ENCODE measurements at places on chromosomes 16 and 17. TPM values are rescaled to one million over a fixed set of nuclear protein-coding genes. Genes with fewer than 3 reads are reported as not detected.

ALOX15 gene
- not detected for polyA plus RNA-seq

RHBDF1 gene
- polyA plus RNA-seq = 94.2 TPM

KRTAP1-3 gene
- polyA plus RNA-seq = not detected

WFDC1 gene
- 62.1 TPM for polyA plus RNA-seq

KRT39 gene
- not detected for polyA plus RNA-seq

OR4D1 gene
- polyA plus RNA-seq = not detected

CCDC78 gene
- 2.4 TPM for polyA plus RNA-seq

CCDC154 gene
- polyA plus RNA-seq = 0.04 TPM

LGALS9B gene
- polyA plus RNA-seq = not detected

PIP4K2B gene
- polyA plus RNA-seq = 41.6 TPM

DNAH2 gene
- 0.10 TPM for polyA plus RNA-seq

NEUROD2 gene
- not detected for polyA plus RNA-seq

FOXC2 gene
- polyA plus RNA-seq = 0.63 TPM

SHBG gene
- 0.85 TPM for polyA plus RNA-seq

CDH15 gene
- polyA plus RNA-seq = 0.07 TPM

ORAI3 gene
- polyA plus RNA-seq = 37.1 TPM

PVALEF gene
- polyA plus RNA-seq = not detected

DRC7 gene
- not detected for polyA plus RNA-seq

NGFR gene
- polyA plus RNA-seq = 0.10 TPM

BRIP1 gene
- polyA plus RNA-seq = 6.2 TPM

KRT33A gene
- polyA plus RNA-seq = not detected

RTN4RL1 gene
- 0.32 TPM for polyA plus RNA-seq

GLIS2 gene
- polyA plus RNA-seq = 4.8 TPM

TP53TG3C gene
- not detected for polyA plus RNA-seq

SOX8 gene
- polyA plus RNA-seq = 0.04 TPM

CCL18 gene
- not detected for polyA plus RNA-seq

DOC2B gene
- not detected for polyA plus RNA-seq

PYDC1 gene
- polyA plus RNA-seq = not detected

C17orf67 gene
- polyA plus RNA-seq = 0.50 TPM

PLXDC1 gene
- polyA plus RNA-seq = 1.8 TPM

CEMP1 gene
- polyA plus RNA-seq = not detected

TBC1D3K gene
- not detected for polyA plus RNA-seq

ITGB3 gene
- polyA plus RNA-seq = 6.3 TPM

SULT1A1 gene
- 0.13 TPM for polyA plus RNA-seq

CACNG1 gene
- not detected for polyA plus RNA-seq
